ENCODE measurements at places on chromosomes 6 and 20. TPM values are rescaled to one million over a fixed set of nuclear protein-coding genes. Genes with fewer than 3 reads are reported as not detected.

Gene AIF1
- total RNA-seq = 27.1 TPM

DNA sequence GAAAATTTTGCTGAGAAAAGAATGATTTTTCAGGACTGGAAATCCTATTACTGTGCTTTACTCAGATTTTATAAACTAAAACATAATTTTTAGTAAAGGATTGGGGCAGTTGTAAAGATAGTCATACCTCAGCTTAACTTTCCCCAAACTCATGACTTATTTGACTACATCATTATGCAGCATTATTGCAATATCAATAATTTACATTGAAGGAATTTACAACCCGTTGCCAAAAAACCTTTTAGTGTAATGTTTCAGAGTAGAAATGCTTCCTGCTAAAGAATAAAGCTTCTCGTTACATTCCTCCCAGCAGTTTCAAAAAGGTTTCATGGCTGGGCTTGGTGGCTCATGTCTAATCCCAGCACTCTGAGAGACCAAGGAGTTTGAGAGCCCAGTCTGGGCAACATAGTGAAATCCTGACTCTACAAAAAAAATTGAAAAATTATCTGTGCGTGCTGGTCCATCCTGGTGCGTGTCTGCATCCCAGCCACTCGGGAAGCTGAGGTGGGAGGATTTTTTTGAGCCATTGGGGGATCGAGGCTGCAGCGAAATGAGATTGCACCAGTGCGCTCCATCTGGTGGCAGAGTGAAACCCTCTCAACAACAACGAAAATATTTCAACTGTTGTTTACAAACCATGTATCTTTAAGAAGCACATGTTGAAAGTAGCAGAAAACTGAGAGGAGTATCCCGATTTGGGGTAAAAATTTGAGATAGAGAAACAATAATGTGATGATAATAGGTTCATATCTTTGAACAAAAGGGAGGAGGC lies 4.4 kb downstream of the AMD1 start:
- no peaks in the 10 kb centered on the region for H3K36me3 ChIP-seq
- H3K27ac ChIP-seq = peak overlapping the region; percentile 23
- H3K4me1 ChIP-seq = peaks cover 46% of the 10 kb centered on the region
- no peak for DNase-seq
- H3K27me3 ChIP-seq = no peaks in the 10 kb centered on the region
- peak overlapping the region; percentile 68 for H3K4me3 ChIP-seq

DNA sequence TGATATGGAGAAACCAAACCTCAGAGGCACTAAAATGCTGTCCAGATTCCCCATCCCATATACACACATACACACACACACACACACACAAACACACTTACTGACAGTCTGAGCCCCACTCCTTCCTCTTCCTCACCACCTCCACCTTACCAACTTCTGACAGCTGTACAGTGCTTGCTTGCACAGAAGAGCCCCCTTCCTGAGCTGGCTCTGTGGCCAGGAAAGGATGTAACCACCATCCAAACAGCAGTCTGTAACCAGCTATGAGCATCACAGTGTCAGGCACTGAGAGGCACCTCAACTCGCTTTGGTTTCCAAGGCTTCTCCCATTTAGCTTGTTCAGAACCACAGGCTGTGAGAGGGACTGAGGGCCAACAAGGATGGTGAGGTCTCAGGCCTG lies 5.9 kb upstream of the C6orf136 start:
- no peaks in the 10 kb centered on the region for H3K27me3 ChIP-seq
- no peaks in the 10 kb centered on the region for H3K4me1 ChIP-seq
- DNase-seq = no peak
- no peak overlapping the region for H3K27ac ChIP-seq

DNA sequence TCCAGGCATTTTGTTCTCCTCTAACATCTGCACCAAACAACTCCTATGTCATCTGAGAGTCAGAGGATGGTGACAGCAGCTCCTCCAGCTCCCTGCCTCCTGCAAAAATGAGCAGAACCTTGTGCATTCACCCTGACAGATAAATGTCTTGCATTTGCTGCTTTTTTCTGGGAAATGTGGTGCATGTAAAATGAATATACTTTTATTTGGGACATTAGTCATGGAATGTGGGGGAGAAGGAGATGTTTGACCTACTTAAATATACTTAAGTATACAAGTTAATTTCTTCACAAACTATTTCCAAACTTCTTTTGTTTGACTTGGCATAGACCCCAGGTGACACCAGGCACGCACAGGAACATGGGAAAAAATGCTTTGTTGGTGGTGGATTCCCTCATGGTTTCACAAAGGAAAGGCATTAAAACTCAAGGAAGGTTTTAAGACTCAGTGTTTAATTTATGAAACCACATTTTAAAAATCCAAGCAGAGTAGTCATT lies 181.8 kb upstream of the MCHR2 start:
- H3K27ac ChIP-seq = no peak overlapping the region
- no peaks in the 10 kb centered on the region for H3K27me3 ChIP-seq
- no peaks in the 10 kb centered on the region for H3K36me3 ChIP-seq
- no peak for DNase-seq

Gene NHLRC1
- total RNA-seq = 4.6 TPM

Data from tibial nerve (tissue), 4 donors.